ENCODE measurements at places on chromosomes 1 and 21.

- peaks cover 10% of the 10 kb centered on the region for H3K36me3 ChIP-seq
- no peak overlapping the region for H3K4me3 ChIP-seq
These were observed 108.5 kb downstream of the NIBAN1 start for GRCh38 chr1:184865831-184866230.

GRCh38 chr1:179871940-179872339 lies 5.7 kb downstream of the TOR1AIP2 start:
- peaks cover 28% of the 10 kb centered on the region for H3K4me1 ChIP-seq
- no peak for DNase-seq
- H3K27ac ChIP-seq, result no peak overlapping the region
- peaks cover 19% of the 10 kb centered on the region for H3K36me3 ChIP-seq
- H3K4me3 ChIP-seq, result no peak overlapping the region
- no peaks in the 10 kb centered on the region for H3K27me3 ChIP-seq

DNA sequence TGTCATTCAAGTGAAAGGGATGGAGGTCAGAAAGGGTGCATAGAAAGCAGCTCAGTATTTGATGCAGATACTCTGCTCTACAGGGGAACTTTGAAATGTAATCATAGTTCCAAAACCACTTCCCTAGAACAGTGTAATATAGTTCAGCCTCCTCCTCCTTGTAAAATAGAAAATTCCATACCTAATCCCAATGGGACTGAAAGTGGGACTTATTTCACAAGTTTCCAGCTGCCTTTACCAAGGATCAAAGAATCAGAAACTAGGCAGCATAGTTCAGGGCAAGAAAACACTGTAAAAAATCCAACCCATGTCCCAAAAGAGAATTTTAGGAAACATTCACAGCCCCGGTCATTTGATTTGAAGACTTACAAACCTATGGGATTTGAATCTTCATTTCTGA lies 8.1 kb upstream of the TMCO2 start:
- no peak for DNase-seq
- H3K36me3 ChIP-seq, result peaks cover 28% of the 10 kb centered on the region
- no peaks in the 10 kb centered on the region for H3K27me3 ChIP-seq

DNA sequence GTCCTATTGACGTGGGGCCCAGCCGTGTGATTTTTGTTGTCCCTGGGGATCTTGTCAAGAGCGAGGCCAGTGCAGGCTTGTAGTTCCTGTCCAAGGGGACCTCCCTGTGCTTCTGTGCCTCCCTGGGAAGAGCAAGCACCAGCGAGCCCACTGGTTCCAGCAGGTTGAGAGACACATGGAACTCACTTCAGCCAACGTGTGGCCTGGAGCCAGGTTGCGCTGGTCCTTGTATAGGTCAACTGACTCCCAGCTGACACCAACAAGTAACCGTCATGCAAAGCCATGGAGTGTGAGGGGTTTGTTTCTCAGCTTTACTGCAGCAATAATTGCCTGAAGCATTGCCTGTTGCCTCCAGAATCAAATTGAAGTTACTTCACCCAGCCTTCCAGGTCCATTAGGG lies 63.0 kb downstream of the DISP3 start:
- H3K27me3 ChIP-seq, result peaks cover 47% of the 10 kb centered on the region
- no peaks in the 10 kb centered on the region for H3K4me1 ChIP-seq
- H3K36me3 ChIP-seq, result no peaks in the 10 kb centered on the region
- H3K4me3 ChIP-seq, result no peak overlapping the region

DNA sequence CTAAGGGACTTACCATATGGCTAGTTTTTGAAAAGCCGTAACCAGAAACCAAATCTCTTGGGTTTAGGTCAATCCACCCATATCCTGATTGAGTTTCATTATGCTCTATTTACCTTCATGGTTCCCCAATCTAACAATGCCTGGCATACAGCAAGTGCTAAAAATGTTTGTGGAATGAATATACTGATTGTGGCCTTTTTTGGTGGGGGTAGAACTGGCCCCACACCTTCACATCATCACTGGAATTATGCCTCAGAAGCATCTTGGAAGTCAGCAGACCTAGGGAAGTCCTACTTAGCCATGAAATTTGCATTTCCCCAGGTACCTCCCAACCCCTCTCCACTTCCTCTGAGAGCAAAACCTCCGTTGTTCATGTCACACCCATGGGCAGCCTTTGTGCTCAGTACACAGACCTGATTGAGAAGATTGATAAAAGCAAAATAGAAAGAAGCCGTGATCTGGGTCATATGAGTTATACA lies 17.8 kb upstream of the SLAMF1 start:
- peak overlapping the region; percentile 65 for H3K27ac ChIP-seq
- no peaks in the 10 kb centered on the region for H3K27me3 ChIP-seq
- no peak for DNase-seq
- peak overlapping the region; percentile 60 for H3K4me3 ChIP-seq

DNA sequence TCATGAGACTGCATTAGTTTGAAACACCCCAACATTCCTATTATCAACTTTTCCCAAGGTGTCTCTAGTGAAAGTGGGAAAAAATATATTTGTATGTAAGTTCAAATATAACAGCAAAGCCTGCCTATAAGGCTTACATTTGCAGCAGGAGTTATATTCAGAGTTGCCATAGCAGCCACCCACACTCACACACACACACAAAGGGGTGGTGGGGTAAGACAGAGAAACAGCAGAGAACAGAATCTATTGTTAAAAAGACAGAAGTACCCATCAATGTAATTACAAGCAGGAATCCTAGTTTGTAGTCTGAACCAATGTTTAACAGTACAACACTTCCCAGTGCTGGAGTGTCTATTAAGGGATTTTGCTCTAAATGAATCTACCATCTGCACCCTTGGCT lies 55.0 kb downstream of the PLPPR5 start:
- H3K36me3 ChIP-seq, result no peaks in the 10 kb centered on the region
- H3K27me3 ChIP-seq, result no peaks in the 10 kb centered on the region
- H3K27ac ChIP-seq, result no peak overlapping the region
- H3K4me1 ChIP-seq, result no peaks in the 10 kb centered on the region

DNA sequence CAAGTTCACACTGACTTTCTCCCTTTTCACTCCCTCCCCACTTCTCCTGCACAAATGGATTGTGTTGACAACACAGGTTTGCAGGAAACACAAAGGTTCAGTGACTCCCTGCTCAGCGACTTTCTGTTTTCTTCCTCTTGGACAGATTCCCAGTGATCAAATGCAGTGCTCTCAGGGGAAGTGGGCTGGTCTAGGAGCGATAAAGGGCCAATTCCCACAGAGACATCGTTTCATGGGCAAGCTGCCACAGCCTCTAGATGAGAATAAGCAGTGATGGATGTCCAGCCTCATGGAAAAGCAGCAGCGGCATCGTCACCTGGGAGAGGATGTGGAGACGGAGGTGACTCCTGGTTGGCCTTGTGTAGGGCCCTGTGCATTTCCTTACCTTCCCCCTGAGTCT lies 30.6 kb downstream of the FYB2 start:
- no peak overlapping the region for H3K4me3 ChIP-seq
- no peak overlapping the region for H3K27ac ChIP-seq
- no peak for DNase-seq
- H3K27me3 ChIP-seq, result peaks cover 22% of the 10 kb centered on the region

GRCh38 chr21:36628106-36628505 lies 70.8 kb upstream of the SIM2 start:
- no peak overlapping the region for H3K27ac ChIP-seq
- H3K4me1 ChIP-seq, result no peaks in the 10 kb centered on the region
- H3K36me3 ChIP-seq, result no peaks in the 10 kb centered on the region
- no peak for DNase-seq
- H3K4me3 ChIP-seq, result no peak overlapping the region

- no peak for DNase-seq
- H3K4me1 ChIP-seq, result peaks cover 12% of the 10 kb centered on the region
- H3K27me3 ChIP-seq, result peaks cover 11% of the 10 kb centered on the region
- peaks cover 7% of the 10 kb centered on the region for H3K36me3 ChIP-seq
These were observed 5.7 kb upstream of the IFFO2 start for GRCh38 chr1:18962121-18962721.

DNA sequence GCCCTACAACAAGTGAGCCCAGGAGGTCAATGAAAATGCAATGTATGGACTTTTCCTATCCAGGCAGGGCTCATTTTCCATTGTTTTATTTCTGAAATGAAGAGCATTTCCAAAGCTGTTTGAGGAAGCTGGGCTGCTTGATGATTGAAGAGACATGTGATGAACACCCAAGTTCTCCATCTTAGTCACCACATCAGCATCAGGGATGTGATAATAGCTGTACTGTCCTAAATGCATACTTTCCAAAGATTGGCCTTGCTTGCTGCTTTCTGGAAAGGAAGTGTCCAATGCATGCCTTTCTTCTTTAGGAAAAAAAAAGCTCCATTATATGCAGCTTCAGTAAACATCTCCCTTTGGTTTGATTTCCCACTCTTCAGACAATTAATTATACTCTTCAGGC lies 425.9 kb upstream of the RUNX1 start:
- H3K27me3 ChIP-seq, result peaks cover 79% of the 10 kb centered on the region
- H3K4me3 ChIP-seq, result no peak overlapping the region
- H3K27ac ChIP-seq, result no peak overlapping the region
- H3K36me3 ChIP-seq, result peaks cover under 1% of the 10 kb centered on the region
- H3K4me1 ChIP-seq, result no peaks in the 10 kb centered on the region

DNA sequence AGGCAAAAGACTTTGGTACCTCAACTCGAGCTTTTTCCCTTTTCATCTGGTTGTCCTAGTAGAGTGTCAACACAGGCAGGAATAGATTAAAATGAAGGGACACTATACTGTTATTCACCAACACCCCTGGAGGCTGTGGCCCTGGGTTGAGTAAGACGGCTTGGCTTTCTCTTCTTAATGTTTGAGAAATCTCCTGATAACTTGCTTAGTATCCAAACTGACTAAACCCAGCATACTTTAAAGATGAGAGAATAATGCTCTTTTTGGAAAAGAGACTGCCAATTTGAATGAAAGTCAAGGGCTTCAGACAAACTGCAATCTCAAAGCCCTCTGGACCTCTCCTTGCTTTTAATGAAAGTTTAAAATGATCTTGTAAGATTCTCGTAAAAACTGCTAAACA lies 2.6 kb upstream of the SLC30A1 start:
- H3K36me3 ChIP-seq, result peaks cover 7% of the 10 kb centered on the region
- DNase-seq, result no peak
- H3K4me1 ChIP-seq, result peaks cover 28% of the 10 kb centered on the region
- peak overlapping the region; percentile 60 for H3K27ac ChIP-seq
- H3K4me3 ChIP-seq, result no peak overlapping the region

DNA sequence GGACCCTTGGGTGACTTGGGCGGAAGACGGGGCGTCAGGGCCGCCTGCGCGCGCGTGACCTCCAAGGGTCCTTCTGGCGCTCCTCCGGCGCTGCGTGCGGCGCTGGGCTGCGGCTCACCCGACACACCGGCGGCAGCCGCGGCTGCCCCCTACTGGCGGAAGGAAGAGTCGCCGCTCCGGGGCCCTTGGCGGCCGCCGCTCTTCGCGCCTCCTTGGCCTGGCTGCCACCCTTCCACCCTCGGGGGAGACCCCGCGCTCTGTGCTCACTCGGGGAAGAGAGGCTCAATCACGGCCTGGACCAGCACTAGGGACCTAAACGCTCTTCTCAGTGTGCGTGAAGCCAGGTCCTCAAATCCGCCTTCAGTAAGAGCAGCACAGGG lies 89.7 kb downstream of the DMRTA2 start:
- H3K4me1 ChIP-seq, result no peaks in the 10 kb centered on the region
- H3K36me3 ChIP-seq, result no peaks in the 10 kb centered on the region
- H3K27ac ChIP-seq, result no peak overlapping the region
- H3K27me3 ChIP-seq, result peaks cover 57% of the 10 kb centered on the region
- DNase-seq, result no peak

- peaks cover 3% of the 10 kb centered on the region for H3K36me3 ChIP-seq
- H3K27ac ChIP-seq, result no peak overlapping the region
- H3K4me3 ChIP-seq, result no peak overlapping the region
- DNase-seq, result no peak
- no peaks in the 10 kb centered on the region for H3K27me3 ChIP-seq
These were observed 38.8 kb upstream of the TBX15 start for GRCh38 chr1:119026956-119027355.

DNA sequence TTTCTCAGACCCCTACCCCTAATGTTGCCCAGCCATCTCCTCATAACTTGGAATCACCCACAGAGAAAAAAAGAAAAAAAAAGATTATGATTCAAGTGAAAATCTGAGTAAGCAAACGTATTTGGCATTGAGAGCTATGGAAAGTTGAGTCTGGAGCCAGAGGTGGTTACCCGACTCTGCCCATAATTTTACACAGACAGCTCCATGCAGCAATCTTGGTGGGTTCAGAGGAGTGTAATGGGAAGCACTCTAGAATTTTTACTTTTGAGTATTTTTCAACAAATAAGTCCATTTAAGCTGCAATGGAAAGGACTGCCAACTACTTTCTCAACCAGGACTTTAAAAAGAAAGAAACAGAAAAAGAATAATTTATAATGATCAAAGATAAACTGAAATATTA lies 62.7 kb downstream of the ZC3H11B start:
- H3K4me3 ChIP-seq, result no peak overlapping the region
- no peak overlapping the region for H3K27ac ChIP-seq
- H3K4me1 ChIP-seq, result no peaks in the 10 kb centered on the region
- DNase-seq, result no peak
- no peaks in the 10 kb centered on the region for H3K27me3 ChIP-seq
- no peaks in the 10 kb centered on the region for H3K36me3 ChIP-seq

DNA sequence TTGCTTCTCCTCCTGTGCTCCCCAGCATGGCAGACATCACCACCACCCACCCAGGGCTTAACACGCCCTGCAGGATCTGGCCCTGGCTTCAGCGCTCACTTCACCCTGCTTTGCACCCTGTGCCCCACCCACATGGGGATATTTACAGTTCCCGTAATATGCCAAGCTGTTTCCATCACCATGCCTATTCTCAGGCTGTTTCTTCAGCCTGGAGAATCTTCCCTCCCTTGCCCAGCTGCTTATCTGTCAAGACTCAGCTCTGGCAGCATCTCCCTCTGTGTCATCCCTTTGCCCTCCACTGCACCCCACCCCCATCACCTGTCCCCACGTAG lies 3.6 kb upstream of the AHCYL1 start:
- peaks cover 39% of the 10 kb centered on the region for H3K27me3 ChIP-seq
- H3K4me1 ChIP-seq, result peaks cover 13% of the 10 kb centered on the region
- peaks cover 8% of the 10 kb centered on the region for H3K36me3 ChIP-seq

DNA sequence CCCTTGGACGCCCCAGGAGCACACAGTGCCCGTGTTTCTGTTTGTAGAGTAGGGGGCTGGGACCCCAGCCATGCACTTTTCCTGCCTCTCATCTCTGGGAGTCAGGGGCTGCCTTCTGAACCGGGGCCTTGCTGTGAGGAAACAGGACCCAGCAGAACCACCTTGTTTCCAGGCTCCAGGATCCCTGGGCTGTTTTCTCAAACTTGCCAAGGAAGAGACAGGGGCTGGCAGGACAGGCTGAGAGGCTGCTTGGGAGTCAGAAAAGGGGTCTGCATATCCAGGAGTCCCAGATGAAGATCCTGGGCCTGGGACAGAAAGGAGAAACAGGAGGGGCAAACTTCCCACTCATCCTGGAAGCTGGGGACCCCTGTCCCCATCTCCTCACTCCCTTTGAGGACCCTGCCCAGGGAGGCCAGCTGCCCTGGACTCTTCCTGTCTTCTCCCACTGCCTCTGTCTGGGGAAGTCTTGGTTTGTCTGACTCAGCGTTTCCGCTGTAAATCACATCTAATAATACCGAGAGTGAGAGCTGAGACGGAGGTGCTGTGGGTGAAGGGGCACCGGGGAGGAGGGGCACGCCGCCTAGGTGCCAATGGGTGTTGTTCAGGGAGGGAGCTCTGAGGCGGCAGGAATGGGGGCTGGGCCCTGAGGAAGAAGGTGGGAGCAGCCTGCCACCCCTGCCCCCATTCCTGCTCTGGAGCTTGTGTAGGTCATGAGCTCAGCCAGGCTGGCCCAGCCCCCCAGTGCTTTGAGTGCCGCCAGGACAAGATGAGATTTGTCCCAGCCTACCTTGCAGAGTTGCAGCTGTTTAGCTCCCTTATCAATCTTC lies 16.7 kb downstream of the POU3F1 start:
- peak overlapping the region; percentile 60 for H3K4me3 ChIP-seq
- H3K4me1 ChIP-seq, result peaks cover 47% of the 10 kb centered on the region
- DNase-seq, result peak; percentile 42
- H3K27me3 ChIP-seq, result no peaks in the 10 kb centered on the region
- peak overlapping the region; percentile 83 for H3K27ac ChIP-seq

Data from central memory CD8-positive, alpha-beta T cell (primary cell).